ENCODE measurements at places on chromosomes 11 and 22.

DNA sequence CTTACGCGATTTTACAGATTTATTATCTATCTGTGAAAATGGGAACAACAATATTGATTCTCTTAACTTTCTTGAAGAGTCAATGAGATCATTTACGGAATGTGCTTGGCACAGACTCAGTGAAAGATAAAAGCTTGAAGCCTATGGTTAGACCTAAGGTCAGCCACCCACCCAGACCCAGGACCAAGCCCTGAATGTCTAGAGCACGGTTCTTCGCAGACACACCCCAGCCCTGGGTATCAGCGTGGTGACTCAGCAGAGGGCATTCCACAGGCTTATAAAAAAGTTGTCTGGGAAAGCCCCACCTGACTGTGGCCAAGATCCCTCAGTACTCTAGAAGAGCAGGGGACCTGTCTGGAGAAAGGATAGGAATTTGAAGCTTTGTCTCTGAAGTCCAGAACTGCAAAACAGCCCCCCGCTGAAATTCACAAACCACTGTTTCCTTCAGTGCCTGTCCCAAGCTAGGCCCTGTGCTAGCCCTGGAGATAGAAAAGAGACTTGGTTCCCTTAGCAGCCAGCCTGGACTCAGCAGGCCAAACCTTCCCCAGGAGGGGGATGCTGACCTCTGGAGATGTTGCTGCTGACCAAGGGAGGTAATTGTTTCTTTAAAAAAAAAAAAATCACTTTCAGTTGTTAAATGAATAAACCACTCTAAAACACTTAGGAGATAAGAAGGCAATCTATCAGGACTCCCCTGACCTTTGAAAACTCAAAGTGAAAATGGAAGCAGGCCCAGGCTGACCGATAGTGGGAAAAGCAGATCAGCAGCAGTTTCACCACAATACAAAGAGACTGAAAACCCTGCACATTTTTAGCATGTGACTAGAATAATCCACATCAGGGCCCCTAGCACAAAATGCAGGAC, 114.0 kb downstream of the ABTB2 start:
- no peak for DNase-seq

- no peak for DNase-seq
These were observed 61.0 kb downstream of the NCAM1 start for GRCh38 chr11:113022262-113022661.

DNA sequence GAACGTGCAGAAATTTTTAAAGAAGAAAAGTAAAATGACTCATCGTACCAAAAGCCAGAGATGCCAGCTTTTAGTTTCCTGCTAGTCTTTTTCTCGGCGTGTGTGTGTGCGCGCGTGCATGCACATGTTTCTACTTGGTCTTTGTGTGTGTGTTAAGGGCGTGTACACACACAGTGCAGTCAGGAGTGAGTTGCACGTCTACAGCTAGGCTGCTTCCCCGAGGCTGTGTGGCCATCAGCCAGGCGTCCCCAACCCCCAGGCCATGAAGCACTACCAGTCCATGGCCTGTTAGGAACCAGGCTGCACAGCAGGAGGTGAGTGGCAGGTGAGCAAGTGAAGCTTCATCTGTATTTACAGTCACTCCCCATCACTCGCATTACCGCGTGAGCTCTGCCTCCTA, 36.4 kb downstream of the KCNQ1 start:
- no peak for DNase-seq

DNA sequence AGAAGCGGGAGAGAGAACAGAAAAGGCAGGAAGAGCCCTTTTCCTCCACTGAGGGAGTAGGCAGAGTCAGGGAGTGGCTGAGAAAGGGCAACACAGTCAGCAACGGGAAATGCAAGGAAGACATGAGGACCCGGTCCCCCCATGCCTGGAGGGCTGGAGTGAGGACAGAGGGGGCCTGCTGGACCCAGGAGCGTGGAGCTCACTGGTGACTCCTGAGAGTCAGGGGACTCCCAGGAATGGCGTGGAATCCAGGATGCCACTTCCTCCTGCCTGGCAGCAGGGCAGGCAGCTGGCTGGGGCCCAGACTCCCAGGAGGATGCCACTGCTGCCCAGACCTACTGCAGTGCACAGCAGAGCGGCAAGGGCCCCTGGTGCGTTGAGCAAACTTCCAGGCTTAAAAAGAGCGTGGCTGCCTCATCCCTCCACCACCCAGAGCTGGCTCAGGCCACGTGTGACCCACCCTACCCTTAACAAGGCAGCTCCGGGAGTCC, 11.3 kb downstream of the C11orf21 start:
- no peak for DNase-seq

- no peak for DNase-seq
These were observed 1.2 kb downstream of the GAS2L1 start for GRCh38 chr22:29307596-29308147.

DNA sequence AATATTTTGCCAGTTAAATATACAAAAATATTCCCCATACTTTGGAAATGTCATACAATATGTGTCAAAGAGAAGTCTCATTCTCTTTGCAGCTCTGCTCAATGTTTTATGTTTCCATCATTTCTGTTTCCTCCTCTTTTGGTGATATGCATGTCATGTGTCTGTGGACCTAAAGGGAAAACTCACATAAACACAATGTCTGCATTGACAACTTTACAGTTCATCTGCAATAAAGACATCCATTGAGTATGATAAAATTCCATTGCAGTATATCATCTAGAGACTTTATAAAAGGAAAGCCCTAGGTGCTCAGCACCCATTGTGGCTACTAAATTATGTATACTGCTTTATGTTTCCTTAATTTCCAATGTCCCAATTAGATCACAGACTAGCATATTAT, 461.3 kb upstream of the FAT3 start:
- no peak for DNase-seq
